ENCODE measurements at places on chromosomes 3 and 15.

DNA sequence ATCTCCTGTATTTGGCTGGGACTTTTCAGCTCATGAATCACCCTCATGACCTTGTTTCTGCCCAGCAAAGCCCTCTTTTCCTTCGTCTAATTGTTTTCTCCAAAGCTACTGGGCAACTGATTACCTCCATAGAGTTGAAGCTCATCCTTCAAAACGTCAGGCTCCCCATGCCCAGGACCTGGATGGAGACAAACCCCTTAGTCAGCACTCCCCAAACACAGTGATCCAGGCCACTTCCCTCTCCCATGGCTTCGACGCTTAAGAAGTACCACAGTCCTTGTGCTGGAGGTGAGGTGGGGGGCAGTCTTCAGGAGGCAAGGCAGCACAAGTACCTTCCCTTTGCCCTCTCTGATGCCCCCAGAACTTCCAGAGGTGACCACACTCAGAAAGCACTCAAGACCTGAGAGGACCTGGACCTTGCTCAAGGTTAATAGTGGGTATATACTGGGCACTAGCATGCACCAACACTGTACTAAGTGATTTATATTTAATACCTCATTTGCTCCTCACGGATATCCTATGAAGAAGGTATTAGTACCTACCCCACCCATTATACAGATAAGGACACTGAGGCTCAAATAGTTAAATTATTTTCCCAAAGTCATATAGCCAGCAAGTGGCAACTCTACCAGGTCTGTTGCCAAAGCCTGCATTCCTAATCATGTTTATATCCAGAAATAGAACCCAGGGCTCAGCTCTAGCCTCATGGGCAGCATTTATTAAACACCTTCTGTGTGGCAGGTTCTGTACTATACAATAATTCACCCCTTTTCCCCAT lies 16.5 kb downstream of the TMEM40 start:
- no peak for DNase-seq

DNA sequence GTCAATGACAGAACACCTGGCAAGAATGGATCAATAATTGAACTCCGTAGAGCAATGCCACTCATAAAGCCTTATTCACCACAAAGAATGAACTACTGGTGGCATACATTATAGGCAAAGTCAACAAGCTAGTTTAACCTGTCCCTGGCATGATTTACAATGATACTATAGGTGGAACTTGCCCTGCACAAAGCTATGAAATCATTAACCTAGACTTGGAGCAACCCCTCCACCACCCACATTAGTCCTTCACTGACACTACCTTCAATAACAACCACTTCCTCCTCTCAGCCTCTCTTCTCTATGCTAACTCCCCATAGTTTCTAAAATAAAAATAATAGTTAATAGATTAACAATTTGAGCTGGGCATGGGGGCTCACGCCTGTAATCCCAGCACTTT lies 54.4 kb downstream of the ACAP2 start:
- no peak for DNase-seq

DNA sequence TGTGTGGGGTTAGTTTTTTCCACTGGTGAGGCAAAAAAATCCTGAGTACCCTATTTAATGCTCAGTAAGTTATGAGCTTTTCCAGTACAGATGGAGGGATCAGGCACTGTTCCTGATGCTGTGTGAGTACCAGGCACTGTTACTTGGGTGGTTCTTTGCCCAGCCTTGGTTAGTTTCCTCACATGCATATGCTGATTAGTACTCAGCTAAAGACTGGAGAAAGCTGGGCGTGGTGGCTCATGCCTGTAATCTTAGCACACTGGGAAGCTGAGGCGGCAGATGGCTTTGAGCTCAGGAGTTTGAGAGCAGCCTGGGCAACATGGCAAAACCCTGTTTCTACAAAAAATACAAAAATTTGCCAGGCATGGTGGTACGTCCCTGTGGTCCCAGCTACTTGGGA lies 210.3 kb upstream of the SGO1 start:
- DNase-seq, result no peak

DNA sequence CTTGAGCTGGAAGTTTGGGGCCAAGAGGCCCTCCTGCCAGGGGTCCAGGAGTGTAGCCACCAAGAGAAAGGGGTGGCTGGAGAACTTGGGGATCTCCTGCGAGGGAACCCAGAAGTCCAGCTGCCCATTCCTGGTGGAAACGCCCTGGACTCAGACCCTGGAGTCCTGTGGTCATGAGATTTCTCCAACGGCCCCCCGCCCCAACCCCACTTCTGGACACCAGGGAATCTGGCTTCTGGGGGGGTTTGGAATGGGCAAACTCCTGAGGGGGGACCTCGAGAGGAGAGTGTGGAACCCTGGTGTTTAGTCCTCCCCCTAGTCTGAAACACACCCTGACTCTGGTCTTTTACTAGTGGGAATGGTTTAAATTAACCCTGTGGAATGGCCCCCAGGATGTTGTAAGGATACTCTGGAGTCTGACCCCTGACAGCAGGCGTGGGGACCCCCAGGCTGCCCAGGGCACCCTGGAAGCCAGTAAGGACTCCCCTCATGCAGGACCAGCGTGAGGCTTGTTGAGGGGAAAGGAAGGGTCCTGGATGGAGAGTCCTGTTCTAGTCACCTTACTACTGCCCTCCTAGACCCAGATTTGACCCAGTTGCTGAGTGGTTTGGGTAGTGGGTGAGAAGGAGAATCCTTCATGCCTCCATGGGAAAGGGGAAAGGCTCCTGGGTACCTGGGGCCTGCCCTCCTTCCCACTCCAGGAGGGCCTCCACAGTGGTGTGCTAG lies 540 bp downstream of the KLHDC8B start:
- no peak for DNase-seq

DNA sequence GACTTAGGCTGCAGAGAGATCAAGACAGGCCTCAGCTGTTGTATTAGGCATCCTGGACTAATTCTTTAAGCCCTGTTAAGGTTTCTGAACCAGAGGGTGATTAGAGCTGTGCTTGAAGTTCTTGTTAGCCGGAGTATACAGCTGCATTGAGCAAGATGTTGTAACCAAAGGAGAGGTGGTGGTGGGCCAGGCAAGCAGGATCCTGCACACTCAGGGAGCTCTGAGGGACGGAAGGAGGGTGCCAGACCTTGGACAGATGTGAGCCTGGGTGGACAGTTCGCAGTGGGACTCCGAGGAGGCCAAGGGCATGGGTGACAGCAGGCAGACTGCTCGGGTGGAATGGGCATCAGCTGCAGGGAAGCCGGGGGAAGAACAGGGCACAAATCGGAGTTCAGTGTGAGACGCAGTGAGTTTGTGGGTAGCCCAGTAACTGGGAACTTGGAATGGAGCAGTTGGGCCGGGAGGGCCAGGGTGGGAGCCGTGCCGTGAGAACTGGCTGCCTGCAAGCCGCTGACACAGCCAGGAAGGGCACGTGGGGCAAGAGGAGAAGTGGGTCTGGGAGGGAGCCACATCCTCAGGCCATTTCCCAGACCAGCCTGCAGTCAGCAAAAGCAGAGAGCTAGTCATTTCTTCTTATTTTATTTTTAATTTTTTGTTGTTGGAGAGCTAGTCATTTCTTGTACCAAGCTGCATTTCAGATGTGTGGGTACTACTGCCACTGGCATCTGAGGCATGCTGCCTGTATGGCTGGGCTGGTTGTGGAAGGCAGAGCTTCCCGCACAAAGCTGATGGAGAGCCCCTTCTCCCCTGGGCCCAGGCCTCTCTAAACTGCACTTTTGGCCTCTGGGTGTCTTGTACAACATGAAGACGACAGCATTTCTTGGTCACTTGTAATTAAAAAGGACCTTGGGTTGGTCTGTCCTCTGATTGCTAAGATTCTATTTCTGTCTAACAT lies 61.0 kb downstream of the PGPEP1L start:
- DNase-seq, result no peak

DNA sequence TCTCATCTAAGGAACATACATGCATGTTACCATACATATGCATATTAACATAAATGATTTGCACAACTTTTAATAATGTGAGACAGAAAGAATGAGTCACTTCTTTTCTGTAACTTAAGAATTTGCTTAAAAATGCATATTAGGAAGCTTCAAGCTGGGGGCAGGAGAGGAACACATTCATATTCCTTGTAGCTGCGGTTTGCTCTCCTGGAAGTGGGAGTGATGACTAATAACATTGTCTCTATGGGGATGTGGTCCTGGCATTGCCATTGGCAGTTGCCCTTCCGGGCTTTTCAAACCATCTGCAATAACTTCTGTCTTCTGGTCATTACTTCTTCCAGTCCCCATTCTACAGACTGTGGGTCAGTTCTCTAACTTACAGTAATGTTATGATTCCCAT lies 15.6 kb downstream of the CHST2 start:
- DNase-seq, result no peak

GRCh38 chr15:43251871-43252250 lies 14.9 kb downstream of the TGM5 start:
- DNase-seq, result no peak

DNA sequence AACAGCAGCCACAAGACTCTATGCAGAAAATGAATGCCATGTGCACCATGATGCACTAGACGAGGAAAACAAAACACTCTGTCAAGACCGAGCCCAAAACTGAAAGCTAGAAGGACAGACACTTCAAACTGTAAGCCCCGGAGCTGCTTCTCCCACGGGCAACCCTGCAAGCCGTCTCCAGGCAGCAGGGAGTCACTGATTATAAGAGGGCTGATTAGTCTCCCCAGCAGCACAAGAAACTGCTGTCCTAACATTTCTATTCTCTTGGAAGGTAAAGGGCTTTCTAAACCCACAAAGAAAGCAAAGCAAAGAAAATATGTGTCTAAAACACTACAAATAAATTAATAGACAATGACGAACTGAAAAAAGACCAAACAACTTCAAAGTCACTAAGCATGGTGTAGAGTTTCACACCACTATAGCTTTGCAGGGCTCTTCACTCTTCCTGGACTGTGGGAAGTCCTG lies 15.5 kb downstream of the TBC1D2B start:
- DNase-seq, result no peak

GRCh38 chr15:68508485-68509189 lies 70.2 kb upstream of the CORO2B start:
- DNase-seq, result no peak

DNA sequence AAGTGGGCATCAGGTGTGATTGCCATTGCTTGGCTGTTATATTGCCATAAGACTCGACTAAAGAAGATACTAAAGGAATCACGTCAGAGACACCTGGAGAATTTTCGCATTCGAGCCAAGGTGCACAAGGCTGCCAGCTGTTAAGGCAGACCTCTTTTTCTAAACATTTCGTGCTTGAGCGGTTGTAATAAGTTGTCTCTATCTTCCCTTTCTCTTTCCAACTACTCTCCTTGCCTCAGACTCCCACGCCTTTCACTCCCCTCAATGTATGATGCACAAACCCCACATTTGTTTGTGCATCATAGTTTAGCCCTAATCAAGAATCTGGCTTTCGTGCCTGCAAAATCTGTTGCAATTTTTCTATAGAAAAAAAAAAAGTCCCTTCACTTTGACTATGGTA lies 118.0 kb downstream of the IQCH start:
- no peak for DNase-seq

GRCh38 chr15:48954538-48954937 lies 9.2 kb downstream of the SHC4 start:
- no peak for DNase-seq

DNA sequence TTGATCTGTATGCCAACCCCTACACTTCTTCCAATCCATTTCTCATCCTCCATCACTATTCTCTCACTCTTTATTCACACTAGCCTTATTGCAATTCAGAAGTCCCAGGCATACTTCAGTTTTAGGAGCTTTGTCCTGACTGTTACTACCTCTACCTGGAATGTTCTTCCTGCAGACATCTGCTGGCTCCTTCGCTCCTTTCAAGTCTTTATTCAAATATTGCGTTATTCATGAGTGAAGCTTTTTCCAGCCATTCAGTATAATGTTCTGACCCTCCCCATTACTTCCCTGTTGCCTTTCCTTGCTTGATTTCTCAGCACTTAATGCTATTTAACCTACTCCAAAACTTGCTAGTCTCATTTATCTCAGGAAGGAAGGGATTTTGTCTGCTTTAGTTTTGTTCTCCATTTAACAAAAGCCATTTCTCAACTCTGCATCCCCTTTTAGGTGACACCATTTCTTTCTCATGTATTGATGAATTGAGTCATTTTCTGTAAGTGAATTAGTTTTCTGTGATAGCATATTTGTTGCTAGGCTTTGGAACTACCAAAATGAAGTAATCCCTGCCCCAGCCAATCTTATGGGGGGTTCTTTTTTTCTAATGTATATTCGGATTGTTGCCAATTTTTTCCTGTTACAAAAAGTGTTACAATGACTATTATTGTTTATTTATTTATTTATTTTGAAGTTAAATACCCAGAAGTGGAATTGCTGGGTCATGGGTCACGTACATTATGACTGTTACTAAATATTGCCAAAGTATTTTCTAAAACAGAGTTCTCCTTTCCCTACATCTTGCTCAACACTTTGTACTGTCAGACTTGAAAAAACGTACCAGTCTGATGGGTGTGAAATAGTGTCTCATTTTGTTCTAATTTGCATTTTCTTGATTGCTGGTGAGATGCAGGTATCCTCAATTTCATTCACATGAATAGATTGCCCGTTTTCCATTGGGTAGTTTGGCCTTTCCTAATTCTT lies 9.4 kb downstream of the ATP11B start:
- DNase-seq, result no peak

GRCh38 chr3:37114251-37115145 lies 59.9 kb downstream of the LRRFIP2 start:
- no peak for DNase-seq

All from activated CD4-positive, alpha-beta T cell treated with anti-CD3 and anti-CD28 coated beads for 24 hours (primary cell).